ENCODE measurements at places on chromosomes 7 and 10. TPM values are rescaled to one million over a fixed set of nuclear protein-coding genes. Genes with fewer than 3 reads are reported as not detected.

SPDYE2B gene
- not detected for total RNA-seq

SEMA3C gene
- total RNA-seq, result 360 TPM

FOXI2 gene
- total RNA-seq, result not detected

PRPS1L1 gene
- not detected for total RNA-seq

ZNF365 gene
- 31.9 TPM for total RNA-seq

VPS37D gene
- 19.4 TPM for total RNA-seq

CALCR gene
- total RNA-seq, result not detected

ZCWPW1 gene
- total RNA-seq, result 2.2 TPM

INA gene
- total RNA-seq, result 199 TPM

MINDY3 gene
- total RNA-seq, result 107 TPM

FAM24A gene
- total RNA-seq, result not detected

CYP51A1 gene
- total RNA-seq, result 239 TPM

MSMB gene
- not detected for total RNA-seq

ZNF804B gene
- total RNA-seq, result 9.7 TPM

YAE1 gene
- total RNA-seq, result 78.9 TPM

TCERG1L gene
- total RNA-seq, result 1.3 TPM

HOXA10 gene
- total RNA-seq, result not detected

CTTNBP2 gene
- total RNA-seq, result 145 TPM

NPM3 gene
- total RNA-seq, result 26.3 TPM

CCDC7 gene
- total RNA-seq, result 124 TPM

DUS4L gene
- total RNA-seq, result 19.1 TPM

FAM25A gene
- not detected for total RNA-seq

MBLAC1 gene
- 8.1 TPM for total RNA-seq

MLXIPL gene
- total RNA-seq, result under 0.01 TPM

KCND2 gene
- total RNA-seq, result 60.1 TPM

Data from parietal lobe (tissue), 2 donors.